NCI-H1092 (cell line): ENCODE measurements at places on chromosomes 3 and 15.

GRCh38 chr3:132183811-132184210, 133.4 kb upstream of the ACP3 start:
- no peak for DNase-seq

- no peak for DNase-seq
These were observed 134.0 kb downstream of the TPRA1 start for GRCh38 chr3:127456471-127457093.

- DNase-seq, result no peak
These were observed 85.6 kb downstream of the TJP1 start for GRCh38 chr15:29736744-29737020.

DNA sequence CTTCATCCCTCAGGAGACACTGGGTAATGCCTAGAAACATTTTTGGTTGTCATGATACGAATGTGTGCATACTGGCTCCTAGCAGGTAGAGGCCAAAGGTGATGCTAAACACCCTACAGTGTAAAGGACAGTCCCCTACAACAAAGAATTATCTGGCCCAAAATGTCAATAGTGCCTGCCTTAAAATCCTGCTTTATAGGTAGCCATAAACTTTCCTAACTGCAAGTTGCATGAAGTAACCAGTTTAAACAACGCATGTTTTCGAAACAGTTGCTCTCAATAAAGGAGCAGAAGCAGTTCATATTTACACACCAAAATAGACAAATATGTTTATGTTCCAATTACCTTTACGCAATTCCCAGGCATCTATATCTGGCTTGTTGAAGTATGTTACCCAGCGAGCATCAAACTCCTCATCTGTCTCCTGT, 9.1 kb downstream of the COX5A start:
- no peak for DNase-seq

- no peak for DNase-seq
These were observed 17.6 kb upstream of the SLC41A3 start for GRCh38 chr3:126101521-126101982.

DNA sequence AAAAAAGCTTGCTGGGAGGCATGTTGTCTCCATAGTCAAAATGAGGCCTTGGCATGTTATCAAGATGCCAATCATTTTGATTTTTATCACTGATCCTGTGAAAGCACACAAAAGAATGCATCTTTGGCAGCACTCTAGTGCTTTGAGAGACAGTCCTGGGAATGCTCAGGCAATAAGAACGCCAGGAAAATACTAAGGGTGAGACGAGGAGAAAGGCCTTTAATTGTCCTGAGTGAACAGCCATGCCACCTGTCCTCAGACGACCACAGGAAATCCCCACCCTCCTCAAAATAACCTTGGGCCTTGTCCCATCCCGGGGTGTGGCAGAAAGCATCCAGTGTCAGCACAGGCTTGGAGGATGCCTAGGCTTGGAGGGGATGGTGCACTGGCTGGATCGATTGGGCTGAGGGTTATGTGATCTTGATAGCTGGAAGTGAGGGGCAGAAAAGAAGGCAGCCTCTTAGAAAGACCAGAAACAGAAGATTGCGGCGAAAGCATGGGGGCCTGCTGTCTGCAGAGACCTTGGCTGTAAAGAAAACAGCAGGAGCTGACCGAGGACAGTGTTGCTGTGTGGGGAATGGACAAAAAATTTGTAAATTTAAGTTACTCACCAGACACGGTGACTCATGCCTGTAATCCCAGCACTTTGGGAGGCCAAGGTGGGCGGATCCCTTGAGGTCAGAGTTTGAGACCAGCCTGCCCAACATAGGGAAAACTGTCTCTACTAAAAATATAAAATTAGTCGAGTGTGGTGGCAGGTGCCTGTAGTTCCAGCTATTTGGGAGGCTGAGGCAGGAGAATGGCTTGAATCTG, 7.3 kb downstream of the TMEM158 start:
- no peak for DNase-seq

GRCh38 chr15:89247446-89247845, 3.7 kb downstream of the FANCI start:
- no peak for DNase-seq

DNA sequence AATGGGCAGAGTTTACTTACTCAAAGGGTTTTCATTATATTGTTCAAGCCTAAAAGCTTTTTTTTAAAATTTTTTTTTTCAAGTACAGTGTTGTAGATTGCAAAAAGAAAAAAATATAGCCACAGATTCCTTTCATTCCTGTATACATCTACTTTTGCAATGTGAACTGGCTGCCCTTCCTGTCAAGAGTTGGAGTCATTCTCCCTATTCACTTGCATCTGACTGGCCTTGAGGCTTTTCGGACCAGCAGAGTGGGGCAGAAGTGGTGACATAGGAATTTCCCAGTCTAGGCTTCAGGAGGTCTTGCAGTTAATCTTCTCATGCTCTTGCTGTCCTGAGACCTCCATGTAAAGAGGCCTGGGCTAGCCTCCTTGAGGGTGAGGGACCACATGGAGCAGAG, 218.3 kb upstream of the CFAP20DC start:
- no peak for DNase-seq

DNA sequence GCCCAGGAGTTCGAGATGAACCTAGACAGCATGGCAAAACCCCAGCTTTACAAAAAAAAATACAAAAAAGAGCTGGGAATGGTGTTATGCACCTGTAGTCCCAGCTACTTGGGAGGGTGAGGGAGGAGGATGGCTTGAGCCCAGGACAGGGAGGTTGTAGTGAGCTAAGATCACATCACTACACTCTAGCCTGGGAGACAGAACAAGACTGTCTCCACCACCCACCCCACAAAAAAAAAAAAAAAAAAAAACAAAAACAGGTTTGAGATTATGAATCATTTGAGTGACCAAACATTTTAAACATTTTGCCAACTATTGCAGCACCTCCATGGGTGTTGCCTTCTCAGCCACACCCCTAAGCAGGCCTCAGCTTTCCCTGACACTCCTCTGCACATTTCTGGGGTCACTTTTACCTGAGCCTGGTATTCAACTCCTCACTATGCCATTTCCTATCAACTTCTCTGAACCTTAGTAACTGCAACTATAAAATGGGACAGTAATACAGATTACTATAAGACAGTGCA, 41.8 kb downstream of the IL5RA start:
- no peak for DNase-seq

GRCh38 chr3:30476368-30477084, 129.9 kb upstream of the TGFBR2 start:
- DNase-seq, result no peak

- DNase-seq, result no peak
These were observed 212.5 kb downstream of the FMN1 start for GRCh38 chr15:32982001-32982400.

GRCh38 chr3:62049033-62049432, 324.3 kb downstream of the FEZF2 start:
- no peak for DNase-seq

DNA sequence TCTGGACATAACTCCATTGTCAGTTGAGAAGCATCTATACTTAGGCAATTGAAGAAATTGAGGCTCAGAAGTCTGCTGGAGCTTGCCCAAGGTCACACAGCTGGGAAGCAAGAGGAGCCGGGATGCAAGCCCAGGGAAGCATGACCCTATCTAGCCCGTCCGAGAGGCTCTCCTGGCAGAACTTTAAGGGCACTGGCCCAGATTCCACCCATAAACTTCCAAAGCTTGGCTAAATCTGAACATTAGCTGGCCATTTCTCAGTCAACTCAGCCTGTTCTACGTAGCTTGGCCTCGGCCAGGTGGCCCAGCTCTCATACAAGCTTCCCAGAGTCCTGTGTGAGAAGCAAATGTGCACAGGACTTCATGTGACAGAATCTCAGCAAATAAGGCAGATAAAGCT, 75.8 kb downstream of the LRIG1 start:
- no peak for DNase-seq

DNA sequence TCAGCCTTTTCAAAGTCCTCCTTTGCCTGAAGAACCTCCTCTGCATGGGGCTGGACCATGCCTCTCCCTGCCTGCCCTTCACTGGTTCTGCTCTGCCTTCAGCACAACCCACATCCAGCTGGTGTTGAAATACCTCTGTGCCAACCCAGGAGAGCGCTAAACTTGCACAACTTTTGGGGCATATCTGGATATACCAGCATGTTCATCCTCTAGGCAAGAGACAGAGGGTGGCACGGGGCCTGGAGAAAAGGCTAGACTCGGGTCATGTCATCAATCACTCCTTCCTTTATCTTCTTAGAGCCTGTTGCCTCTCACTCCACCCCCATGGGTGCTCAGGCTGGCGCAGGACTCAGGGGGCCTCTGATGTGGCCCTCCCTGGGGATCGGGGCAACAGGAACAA, 4.8 kb downstream of the SEMA4B start:
- no peak for DNase-seq

DNA sequence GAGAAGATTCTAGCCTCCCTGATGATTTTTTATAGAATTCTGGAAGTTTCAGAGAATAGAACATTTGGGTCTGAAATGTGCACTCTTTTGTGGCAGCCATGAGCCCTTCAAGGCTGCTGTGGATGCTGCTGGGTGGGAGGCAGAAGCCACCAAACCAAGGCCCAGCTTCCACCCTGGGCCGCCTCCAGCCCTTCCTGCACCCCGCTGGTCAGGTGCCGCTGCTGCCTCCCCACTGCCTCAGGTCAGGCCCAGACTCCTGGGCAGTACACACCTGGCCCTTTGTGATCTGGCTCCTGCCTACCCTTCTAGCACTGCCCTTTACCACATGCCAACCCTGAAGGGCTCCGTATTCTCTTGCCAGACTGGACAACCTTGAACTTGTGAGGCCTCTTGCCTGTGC, 28.3 kb downstream of the PPCDC start:
- no peak for DNase-seq

DNA sequence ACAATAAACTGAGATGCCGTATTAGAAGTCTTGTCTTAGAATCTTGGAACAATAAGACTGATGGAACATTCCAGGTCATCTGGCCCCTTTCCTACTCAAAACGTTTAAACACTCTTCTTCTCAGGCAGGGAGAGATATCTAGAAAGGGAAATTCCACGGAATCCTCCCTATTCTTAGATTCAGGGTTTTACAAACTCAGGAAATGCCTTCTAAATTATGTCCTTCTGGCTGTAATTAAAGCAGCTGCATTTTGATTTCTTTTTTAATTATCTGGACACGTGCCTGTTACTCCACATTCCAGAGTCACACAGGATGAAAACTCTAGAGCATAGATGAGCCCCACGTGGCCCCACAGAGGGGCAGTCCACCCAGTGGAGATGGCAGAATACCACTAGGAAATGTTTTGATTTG, 41.5 kb upstream of the MTMR10 start:
- DNase-seq, result no peak

DNA sequence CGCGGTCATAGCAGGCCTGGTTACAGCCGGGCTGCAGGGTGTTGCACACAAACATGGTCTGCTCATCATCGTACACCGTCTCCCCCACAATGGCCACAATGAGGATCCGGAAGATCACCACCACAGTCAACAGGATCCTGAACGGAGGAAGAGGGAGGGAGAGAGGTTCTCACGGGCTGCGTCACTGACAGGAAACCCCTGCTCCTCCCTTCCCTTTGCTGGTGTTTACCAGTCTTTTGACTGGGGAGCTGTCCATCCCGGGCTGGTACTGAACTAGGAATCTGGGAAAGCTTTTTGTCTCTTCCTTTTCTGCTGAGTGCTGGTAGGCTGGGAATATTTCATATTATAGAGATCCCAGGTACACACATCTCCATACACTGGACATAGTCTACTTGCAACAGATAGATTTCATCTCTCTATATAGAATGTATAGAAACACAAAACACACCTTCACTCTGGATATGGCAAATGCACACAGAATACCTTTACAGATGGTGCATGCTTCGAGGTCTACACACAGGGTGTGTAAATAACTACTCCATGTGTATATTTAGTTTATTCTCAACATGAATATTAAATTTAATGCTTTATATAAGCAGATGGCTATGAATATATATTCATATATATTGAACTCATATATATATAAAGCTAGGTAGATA, 1.4 kb downstream of the GJD2 start:
- DNase-seq, result no peak

- DNase-seq, result no peak
These were observed 125.6 kb downstream of the P3H2 start for GRCh38 chr3:189995129-189995528.

DNA sequence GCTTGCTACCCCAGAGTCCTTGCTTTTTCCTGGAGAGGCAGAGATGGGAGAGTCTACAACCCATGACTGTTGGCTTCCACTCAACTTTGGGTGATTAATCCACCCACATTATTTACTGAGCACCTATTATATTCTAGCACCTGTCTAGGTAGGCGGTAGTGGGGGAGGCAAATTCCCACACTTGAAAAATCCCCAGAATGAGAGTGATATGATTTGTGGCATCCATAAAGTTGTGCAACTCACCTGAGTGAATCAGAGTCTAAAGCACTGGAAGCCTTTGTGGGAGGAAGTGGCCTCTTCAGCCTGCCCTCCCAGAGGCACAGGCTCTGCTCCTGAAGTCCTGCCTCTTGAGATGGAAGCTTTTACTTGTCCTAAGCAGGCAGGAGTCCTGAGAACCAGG, 40.4 kb upstream of the CTNNB1 start:
- no peak for DNase-seq

- DNase-seq, result no peak
These were observed 11.1 kb downstream of the ADAMTS7 start for GRCh38 chr15:78800189-78800588.

DNA sequence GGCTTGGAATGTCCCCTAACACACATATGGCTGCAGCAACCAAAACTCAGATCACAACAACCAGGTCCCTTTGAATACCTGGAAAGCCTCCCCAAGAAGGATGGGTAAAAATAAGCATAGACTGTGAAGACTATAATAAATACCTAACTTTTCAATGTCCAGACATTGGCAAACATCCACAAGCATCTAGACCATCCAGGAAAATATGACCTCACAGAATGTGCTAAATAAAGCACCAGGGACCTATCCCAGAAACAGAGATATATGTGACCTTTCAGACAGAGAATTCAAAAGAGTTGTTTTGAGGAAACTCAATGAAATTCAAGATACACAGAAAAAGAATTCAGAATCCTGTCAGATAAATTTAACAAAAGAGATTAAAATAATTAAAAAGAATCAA, 109.2 kb downstream of the NEDD4 start:
- DNase-seq, result no peak

GRCh38 chr15:65381445-65382145, 3.8 kb upstream of the IGDCC3 start:
- DNase-seq, result no peak

DNA sequence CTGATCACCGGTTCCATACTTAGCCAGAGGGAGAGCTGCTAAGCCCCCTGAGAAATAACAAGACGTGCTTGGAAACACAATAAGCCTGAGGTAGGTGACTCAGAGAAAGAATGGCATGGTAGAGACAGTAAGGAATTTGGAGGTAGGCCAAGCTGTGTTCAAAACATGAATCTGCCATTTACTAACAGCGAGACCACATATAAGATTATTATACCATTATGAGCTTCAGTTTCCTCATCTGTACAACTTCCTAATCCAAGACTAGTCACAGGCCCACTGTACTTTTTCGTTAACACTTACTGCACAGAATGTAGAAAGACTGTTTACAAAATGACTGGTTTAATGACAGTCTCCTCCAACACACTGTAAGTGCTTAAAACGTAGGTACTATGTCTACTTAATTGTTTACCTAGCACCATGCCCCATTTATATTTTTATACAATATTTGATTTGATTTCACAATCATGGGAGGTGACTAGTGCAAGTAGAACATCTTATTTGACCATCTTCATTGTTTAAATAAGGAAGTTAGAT, 25.7 kb downstream of the ATOSA start:
- no peak for DNase-seq
